GM23248 (cell line): ENCODE measurements at places on chromosomes 6 and 20.
A peak's percentile ranks its signal among the peaks of the same experiment; 100 is the strongest.

DNA sequence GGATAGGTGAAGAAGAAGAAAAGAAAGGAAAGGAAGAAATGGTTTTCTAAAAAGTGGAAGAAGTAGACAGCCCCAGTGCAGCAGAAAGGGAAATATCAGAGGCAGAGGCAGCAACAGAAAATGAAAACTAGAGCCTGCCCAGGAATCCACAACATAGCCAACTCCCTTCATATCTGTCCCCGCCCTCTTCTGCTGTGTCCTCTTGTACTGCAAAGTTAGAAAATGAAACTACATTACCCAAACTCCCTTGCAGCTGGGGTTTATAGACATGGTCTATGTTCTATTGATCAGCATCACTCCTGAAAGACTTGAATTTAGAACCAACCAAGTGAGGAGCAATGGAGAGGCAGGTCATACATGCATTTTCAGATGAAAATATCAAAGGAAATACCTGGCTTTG is 200.5 kb upstream of the PHACTR1 start:
- peak; percentile 19 for DNase-seq

GRCh38 chr6:152943260-152943897 is 39.5 kb downstream of the FBXO5 start:
- no peak for DNase-seq

GRCh38 chr20:34582221-34582620 is 23.7 kb downstream of the MAP1LC3A start:
- DNase-seq = no peak

GRCh38 chr6:136464148-136464547 is 86.1 kb downstream of the MAP7 start:
- no peak for DNase-seq

DNA sequence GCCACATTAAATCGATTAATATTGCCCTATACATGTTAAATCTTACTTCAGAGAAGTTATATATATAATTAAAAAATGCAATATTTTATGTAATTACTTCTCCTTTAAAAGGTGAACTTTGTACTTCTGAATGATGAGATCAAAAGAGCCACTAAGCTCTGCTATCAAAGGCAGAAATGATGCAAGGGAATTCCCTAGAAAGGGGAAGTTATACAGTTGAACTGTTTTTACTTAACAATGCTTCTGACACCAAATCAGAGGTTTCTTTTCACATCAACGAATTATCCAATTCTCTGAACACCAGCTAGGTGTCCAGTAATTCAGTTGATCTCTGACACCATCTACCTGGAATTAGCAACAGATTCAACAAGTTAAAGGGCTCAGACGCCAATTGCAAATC is 319.9 kb upstream of the TSHZ2 start:
- no peak for DNase-seq

- DNase-seq = no peak
Observed at GRCh38 chr20:37521061-37521771, at the start of gene NNAT. TSS of gene NNAT (plus strand) at chr20:37521250. CDS start at chr20:37521332, 82 bp downstream.

DNA sequence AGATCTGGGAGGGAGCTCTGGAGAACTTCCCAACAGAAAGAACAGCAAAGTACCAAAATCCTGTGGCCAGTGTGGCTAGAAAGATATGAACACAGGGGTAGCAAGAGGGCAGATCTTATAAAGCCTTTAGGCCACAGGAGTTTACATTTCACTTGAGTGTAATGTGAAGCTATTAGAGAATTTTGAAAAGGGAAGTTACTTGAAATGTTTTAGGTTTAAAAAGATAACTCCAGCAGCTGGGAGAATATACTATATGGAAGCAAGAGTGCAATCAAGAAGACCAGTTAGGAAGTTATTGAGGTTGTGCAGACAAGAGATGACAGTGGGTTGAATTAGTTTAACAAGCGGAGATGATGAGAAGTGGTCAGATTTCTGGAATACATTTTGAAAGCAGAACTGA is 7.9 kb downstream of the SUPT3H start:
- no peak for DNase-seq

DNA sequence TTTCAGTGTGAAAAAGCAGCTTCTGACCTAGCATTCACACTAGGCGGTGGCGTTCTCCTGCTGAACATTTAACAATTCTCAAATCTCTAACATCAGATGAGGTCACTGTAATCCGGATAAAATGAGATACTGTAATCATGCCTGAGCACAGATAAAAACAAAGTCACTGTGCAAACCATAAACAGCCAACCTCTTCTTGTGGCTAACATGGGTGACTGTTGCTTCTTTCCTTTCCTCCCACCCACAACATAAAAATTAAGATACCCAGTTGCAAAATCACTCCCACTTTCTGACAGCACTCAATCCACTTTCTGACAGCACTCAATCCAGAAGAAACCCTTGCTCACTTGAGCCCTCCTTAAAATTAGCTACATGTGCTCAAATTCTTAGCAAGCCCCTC is 11.5 kb upstream of the ALDH8A1 start:
- DNase-seq = no peak

DNA sequence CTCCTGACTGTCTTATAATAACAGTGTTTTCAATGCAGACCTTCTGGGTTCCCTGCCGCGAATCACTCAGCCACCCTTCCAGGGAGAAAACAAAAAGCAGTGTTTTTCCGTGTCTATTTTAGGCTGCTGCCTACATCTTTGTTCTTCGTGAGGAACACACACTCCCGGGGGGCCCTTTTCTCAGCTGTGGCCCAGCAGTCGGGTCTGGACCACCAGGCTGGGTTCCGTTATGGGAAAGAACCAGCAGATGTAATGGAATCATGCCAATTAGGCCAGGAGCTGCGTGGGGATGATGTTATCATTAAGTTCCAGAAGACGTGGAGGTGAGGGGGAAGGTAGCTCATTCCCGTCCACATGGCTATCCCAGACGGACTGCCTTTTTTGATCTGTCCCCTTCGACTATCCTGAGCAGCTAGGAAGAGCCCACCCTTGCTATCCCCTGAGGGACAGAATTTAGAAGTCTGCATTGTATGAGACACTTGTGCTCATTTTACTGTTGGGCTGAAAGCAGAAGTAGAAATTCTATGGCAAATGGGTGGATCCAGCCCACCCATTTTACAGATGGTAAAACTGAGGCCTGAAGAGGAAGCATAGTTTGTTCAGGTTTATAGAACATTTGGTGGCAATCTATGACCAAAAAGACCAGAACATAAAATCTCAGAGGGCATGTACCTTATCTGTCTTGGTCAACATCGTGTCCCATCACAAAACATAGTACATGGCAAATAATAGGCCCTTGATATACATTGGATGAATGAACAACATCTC is 54.5 kb downstream of the KCNB1 start:
- DNase-seq = no peak

DNA sequence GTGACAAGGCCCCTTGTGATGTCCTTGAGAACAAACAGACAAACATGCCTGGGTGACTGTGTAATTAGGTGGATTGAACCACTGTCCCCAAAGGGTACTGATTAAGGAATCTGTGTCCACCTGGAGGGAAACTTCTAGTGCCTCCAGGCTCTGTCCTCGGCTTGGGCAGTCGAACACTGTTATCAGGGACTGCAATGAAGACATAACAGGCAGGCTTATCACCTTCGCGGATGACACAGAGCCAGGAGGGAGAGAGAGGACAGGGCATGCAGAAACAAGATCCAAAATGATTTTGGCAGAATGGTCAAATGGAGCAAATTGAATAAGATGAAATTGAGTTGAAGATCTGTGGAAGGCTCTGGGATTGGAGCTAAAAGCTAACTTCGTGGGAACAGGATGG is 60.9 kb upstream of the ZFAND3 start:
- DNase-seq = no peak

- peak; percentile 59 for DNase-seq
Observed at GRCh38 chr20:11112832-11113231, 439.0 kb upstream of the JAG1 start.

- no peak for DNase-seq
Observed at GRCh38 chr6:21438237-21438985, 155.1 kb upstream of the SOX4 start.

DNA sequence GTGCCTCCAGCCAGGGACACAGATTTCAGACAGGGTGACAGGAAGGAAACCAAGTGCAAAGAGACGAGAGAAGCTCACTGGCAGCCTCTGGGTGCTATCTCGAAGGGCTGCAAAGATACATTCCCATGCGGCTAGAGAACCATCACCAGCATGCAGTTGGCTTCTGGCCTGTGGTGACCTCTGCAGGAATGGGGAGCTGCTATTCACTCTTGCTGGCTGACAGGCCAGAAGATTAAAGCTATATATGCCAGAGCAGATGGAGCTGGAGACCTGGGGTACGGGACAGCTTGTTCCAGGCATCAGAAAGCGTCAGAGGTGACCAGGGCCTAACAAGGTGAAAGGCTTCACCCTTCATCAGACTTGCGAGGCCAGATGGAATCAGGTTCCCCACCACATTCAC is 20.0 kb downstream of the MAP1LC3A start:
- no peak for DNase-seq

- peak; percentile 80 for DNase-seq
Observed at GRCh38 chr6:36247693-36248092, 22.2 kb upstream of the PNPLA1 start.

DNA sequence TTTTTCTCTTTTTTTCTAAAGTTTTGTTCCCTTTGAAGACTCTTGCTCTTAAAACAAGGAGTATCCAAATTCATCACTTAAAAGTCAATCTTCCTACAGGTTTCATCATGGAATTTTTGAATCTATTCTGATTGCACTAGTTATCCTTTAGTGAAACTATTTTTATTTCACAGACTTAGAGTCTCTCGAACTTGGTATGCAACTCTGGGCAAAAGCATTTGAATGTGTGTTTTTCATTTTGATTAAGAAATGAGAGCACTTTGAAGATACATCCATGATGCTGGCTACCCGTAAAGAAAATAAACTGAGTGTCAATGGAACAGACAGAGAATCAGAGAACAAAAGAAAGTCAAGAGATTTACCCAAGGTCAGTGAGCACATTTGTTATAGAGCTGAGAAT is 586.5 kb downstream of the EPM2A start:
- DNase-seq = no peak

DNA sequence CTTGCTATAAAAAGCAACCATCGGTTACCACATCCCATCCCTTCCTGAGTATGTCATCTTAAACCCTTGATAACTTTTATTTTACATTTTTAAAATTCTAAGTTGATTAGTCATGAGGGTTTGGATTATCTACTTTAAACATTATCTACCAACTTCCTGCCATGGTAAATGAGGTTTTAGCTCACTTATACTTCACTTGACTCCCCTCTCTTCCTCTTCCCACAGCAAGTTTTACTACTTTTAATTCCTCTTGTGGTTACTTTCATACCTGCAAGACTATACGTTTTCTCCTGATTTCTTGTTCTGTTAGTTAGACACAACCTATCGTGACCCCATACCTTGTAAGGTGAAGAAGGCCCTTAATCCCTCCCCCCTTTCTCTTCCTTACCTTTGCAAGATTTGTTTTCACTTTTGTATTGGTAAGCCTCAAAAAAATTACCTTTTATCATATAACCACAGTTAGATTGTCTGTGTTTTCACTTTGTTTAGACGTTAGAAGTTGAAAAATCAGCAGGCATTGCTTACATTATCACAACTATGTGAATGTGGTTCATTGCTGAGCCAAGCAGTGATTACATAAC is 60.1 kb upstream of the OGFRL1 start:
- DNase-seq = no peak

GRCh38 chr6:28673787-28674671 is 148.3 kb downstream of the GPX5 start:
- DNase-seq = peak; percentile 71

- peak; percentile 70 for DNase-seq
Observed at GRCh38 chr6:53361549-53362031, 12.8 kb upstream of the ELOVL5 start.

GRCh38 chr20:21767739-21768223 is 62.3 kb downstream of the PAX1 start:
- no peak for DNase-seq

GRCh38 chr6:63814459-63814858 is 178.9 kb downstream of the PHF3 start:
- DNase-seq = peak; percentile 32

- DNase-seq = no peak
Observed at GRCh38 chr6:40378071-40378724, 209.0 kb downstream of the LRFN2 start.

- no peak for DNase-seq
Observed at GRCh38 chr6:110980227-110980626, 1.6 kb upstream of the RPF2 start.

DNA sequence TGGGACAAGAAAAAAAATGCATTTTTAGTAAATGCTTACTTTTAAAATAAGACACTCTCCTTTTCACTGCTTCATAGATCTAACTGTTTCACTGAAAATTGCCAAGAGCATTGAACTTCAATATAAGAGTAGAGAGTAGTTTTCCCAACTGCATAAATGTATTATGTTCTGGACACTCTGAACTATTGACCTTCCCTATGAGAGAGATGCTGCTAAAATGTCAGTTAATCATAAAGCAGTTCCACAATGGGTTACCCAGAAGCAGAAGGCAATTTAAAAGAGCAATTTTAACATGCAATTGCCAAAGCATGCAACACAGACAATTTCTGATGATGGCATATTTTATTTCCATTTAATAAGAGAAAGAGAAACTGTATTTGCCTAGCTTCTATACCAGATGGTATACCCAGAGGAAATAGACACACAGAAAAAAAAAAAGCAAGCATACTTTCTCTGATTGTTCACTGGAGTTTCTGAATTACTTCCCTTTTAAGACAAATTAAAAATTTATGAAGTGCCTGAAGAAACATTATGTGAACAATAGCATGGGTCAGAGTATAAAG is 279.1 kb upstream of the THEMIS start:
- no peak for DNase-seq

DNA sequence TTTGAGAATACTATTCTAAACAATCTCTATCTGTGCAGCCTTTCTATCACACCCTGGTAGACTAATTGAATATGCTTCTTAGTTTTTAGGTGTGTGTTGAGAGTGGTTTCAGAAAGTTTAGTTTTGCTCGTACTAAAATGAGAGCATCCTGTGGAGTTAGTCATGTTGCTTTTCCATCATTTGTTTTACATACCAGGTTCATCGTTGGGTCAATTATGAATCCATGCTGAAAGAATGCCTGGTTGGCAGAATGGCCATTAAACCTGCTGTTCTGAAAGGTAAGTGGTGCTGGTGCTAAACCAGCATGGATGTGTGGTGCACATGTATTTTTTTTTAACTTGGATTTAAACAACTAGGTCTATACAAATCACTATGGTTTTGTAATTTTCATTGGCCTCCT is 49.3 kb downstream of the CYB5R4 start:
- peak; percentile 26 for DNase-seq

GRCh38 chr6:139265512-139266190 is 26.1 kb downstream of the TXLNB start:
- no peak for DNase-seq

DNA sequence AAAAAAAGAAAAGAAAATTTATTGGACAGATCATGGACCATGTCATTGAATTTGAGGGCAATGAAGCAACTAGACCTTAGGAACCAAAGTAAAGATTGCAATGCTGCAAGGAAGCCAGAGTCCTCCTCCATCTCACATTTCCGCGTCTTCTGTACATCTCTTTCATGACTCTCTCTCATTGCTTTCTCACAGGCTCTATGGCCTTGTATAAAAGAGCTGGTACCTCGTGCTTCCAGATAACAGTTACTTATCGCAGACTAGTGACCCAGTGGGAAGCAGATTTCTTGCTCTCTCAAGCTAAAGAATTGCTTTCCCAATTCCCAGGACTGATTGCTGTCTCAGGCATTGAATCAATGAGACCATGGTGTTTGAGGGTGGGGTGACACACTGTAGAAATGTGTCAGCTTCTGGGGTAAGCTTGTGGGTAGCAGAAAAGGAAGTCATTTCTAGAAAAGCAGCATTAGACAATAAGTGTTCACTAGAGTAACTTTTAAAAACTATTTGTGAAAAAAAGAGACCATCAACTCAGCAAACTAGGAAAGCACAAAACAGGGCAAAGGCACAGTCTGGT is 635.3 kb downstream of the UTRN start:
- DNase-seq = peak; percentile 37

GRCh38 chr20:49762940-49763766 is 49.5 kb upstream of the B4GALT5 start:
- DNase-seq = no peak
